ENCODE measurements at places on chromosomes 3 and 15.

- DNase-seq: no peak
Observed at GRCh38 chr3:168081171-168081771, 14.5 kb downstream of the GOLIM4 start.

DNA sequence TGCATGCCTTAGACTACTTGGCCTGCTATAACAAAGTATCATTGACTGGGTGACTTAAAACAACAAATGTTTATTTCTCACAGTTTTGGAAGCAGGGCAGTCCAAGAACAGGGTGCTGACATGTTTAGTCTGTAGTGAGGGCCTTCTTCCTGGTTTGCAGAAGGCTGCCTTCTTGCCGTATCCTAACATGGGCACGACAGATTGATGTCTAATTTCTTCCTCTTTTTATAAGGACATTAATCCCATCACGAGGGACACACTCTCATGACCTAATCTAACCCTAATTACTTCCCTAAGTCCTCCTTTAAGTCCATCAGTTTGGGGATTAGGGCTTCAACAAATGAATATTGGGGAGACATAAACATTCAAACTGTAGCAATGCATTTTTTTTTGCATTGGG, 10.9 kb upstream of the GOLGA8B start:
- DNase-seq: no peak

GRCh38 chr15:38540510-38540909, 24.1 kb downstream of the RASGRP1 start:
- no peak for DNase-seq

DNA sequence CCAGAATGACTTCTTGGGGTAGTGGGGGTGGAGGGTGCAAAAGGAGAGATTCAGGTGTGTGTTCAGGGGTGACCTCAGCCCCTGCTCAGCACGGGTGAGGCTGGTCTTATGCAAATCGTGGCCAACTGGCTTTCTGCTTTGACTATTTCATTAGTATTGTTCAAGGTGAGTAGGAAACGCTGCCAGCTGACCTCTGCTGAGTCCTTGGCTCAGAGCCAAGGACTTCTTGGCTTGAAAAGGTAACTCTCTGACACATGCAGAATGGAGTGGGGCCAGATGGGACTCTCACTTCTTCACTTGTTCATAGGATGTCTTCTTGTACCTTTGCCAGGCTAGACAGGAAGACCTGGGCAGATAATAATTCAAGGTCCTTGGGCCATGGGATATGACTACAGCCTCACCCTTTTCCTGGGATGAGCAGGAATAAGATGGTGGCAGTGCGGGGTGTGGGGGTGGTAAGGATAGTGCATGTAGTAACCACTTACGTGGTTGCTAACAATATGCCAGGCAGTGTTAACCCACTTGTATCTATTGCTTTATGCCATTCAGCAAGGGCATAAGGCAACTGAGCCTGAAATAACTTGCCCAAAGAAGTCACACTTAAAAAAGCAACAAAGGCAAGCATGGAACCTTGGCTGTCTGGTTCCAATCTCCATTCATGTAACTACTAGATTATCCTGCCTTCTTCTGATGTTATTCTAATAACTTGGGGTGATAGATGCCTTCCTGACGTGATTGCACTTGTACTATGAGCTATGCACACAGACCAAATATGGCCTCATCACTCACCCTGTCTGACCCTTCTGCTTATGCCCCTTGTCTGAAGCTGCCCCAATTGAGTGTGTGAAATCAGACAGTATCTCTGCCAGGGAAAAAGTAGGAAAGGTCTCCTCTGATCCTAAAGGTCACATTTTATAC, 193.1 kb downstream of the NR1D2 start:
- no peak for DNase-seq

DNA sequence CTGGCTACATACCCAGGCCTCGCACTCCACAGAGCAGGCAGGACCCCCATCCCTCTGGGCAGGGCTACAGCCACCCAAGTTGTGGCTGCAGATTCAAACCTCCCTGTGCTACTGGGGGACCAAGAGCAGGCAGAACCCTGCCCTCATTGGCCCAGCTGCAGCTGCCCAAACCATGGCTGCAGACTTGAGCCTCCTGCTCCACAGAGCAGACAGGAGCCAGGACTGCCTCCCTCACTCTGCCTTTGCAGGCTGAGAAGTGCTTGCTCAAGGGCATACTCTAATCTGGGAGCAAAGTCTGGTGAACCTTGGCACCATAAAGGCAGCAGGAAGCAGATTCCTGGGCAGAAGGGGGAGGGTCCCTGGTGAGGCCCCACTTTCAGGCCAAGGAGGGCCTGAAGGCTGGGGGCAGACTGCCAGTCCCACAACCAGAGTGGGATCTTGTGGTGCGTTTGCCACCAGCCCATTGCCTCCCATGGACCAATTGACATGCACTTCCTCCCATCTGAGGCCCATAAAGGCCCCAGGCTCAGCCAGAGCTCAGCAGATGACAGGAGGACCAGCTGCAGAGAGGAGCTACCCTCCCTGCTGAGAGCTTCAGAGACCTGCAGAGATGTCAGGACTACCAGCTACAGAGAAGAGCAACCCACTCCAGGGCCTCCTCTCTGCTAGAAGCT, 64.2 kb upstream of the EPHA6 start:
- DNase-seq: no peak

- no peak for DNase-seq
Observed at GRCh38 chr3:59326246-59327024, 276.6 kb upstream of the CFAP20DC start.

DNA sequence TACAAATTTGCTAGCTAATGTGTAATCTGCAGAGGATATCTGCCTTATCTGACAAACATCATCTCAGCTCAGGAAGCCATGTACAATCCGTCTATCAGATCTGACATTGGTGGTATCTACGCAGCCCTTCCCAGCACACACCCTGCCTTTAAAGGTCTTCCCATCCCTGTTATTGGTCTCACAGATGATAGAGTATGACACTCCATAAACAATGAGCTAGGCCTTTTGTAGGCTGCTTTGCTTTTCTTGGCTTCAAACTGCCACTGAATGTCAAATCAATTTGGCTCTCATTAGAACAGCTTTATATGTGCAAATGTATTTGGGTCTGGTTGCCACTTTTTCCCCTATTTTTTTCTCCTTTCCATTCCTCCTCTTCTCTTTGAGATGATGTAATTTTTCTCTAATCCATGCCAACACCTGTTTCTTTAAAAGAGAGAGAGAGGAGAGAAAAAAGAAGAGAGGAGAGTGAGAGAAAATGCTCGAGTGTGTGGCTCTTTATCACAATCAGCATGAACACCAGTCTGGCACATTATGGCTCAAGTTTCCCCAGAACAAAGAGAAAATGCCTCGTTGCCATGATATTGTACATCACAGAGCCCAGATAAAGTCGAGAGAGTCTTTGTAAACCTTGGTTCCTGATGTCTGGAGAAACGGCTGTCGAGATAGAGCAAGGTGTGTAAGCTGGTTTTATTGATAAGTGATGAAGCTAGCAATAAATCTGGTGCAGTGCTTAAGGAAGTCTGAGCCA, 80.8 kb upstream of the DPH6 start:
- no peak for DNase-seq

DNA sequence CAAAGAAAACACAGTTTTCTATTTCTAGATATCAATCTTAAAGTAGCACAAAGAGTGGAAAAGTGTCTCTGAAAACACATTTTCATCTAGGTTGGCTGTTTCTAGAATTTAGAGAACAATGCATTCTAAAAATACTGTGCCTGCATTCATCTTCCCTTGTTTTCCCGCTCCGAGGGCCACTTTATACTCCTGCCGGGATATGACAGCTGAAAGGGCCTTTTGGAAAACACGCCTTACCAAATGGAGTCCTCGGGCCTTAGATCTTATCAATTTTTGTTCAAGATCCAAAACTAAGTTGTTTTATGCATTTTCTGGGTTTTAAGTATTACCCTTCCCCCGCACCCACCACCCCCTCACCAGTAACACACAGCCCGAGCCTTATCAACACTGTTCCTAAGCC, 47.9 kb upstream of the ARHGEF3 start:
- no peak for DNase-seq

GRCh38 chr15:77355321-77355720, 64.6 kb downstream of the PEAK1 start:
- no peak for DNase-seq

DNA sequence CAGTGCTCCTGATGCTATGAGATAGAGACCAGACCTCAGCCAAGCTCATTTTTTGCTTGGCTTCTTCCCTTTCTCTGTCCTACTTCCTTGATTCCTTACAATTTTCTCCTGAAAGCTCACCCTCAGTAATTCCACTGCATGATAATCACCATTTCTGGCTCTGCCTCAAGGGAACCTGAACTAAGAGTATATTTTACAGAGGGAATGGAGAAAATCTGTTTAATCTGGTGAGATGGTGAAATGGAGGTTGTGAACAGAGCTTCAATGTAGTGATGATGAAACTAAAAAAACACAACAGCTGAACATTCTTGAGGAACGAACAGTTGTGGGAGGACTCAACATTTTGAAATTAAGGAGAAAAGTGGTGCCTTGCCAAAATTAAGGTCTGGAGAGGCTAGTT, 16.3 kb downstream of the HHLA2 start:
- DNase-seq: no peak

- no peak for DNase-seq
Observed at GRCh38 chr15:49387471-49387870, 35.6 kb upstream of the FGF7 start.

DNA sequence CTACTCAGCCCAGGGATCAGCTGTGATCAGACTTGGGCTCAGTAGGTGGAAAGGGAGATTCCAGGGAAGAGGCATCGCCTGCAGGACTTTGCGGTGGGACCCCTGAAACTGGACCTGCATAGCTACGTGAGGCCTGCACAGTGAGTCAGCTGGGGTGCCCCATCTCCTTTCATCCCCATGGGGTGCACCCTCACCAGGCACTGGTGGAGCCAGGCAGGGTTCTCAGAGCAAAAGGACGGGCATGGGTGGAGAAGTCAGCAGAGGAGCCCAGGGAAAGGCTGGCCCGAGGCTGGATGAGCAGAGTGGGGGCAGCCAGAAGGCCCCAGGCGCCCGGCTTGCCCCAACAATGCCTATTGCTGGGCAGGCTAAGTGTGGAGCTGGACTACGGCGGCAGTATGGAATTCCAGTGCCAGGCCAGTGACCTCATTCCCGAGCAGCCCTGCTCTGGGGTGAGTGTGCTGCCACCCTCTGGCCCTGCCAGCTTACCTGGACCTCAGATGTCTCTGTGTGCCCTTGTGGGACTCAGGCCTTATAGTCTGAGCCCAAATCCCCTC, 19.7 kb downstream of the ACAA1 start:
- DNase-seq: no peak

DNA sequence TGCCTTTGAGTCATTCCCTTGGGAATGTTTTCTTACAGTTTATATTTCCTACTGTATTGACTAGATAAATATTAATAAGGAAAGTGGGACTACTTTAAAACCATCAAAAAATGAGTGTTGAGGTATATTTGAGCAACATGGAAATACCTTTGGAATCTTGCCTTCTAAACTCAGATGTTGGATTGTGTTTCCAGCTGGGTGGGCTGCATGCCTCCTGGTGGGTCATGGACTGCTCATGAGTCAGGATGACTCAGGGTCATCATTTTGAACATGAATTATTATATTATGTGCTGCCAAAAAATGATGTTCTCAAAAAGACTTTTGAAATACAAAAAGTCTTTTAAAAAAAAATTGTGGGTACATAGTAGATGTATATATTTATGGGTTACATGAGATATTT, 41.1 kb upstream of the APH1B start:
- DNase-seq: no peak

GRCh38 chr15:71392861-71393283, 277.6 kb downstream of the THSD4 start:
- DNase-seq: no peak

- DNase-seq: no peak
Observed at GRCh38 chr3:15977598-15978232, 179.9 kb upstream of the ANKRD28 start.

DNA sequence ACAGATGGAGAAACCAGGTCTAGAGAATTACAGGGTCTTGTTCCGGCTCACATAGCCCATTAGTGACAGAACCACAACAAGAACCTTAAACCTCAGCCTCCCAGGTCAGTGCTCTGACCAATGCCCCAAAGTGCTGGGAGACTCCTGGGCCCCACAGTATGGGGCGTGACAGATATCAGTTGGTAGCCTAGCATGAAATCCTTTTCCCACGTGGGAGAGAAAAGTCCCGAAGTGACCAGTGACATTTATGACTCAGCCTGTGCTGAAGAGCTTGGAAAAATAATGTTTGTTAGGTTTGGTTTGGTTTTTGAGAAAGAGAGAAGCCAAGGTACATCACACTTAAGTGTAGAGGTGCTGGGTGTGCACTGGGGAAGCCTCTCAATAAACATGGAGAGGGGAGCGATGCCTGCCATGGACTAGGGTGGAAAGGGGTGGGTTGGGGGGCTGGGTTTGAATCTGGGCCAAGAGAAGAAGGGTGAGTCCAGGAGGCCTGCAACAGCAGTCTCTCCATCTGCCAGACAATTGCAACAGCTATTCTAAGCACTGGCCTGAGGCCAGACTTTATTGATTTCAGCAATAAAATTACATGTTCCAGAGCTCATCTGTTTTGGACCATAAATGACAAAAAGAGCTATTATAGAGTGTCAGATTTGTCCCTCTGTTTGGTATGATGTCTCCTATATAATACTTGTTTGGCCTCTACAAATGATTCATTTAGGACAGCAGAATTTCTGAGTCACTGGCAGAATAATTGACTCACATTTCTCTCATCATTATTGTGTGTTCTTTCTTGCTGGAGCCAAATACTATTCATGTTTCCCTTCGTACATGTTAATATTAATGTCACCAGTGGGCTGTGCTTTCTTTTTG, 43.4 kb downstream of the C2CD4A start:
- DNase-seq: no peak

- DNase-seq: no peak
Observed at GRCh38 chr3:47890126-47890827, 87.3 kb downstream of the DHX30 start.

DNA sequence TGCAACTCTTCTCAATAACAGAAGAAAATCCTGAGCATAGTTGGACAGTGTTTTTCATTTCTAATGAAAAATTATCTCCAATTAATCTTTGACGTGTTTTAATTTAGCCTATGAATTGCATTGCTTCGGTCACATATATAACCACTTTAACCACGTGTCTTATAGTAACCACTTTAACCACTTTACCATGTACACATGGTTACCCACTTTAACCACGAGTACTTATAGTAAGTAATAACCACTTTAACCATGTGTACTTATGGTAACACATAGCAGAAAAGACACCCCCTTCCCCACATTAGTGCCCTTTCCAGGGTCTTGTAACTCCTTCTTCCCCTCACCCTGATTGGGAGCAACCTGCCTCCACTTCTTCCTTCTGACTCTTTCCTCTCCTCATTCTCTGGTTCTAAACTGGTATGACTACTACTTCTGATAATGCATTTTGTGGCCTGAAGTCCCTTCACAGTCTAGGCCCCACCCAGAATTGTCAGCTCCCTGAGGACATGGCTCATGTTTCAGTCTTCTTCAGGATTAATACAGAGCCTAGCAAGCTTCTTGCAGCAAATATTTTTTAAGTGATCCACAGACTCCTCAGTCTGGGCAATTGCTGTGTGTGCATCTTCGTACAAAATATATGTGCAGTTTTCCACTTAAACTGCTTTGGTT, 25.0 kb downstream of the SLC7A14 start:
- no peak for DNase-seq

DNA sequence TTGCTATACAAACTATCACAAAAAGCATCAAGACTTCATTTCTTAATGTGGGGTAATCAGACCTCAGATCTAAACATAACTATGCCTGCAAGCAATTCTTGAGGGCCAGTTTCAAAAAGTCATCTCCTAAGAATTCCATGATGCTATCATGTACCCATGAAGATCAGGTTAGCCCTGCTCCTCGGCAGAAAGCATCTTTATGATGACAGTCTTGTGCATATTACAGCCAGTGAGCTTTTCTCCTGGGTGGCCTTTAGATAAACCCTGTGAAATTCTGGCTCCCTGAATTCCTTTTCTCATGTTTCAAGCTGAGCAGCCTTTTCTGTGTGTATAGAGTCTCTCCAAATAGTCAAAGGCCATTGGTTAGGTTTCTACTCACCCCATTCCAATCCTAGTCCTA, 201.9 kb upstream of the MCTP2 start:
- DNase-seq: no peak

Data from GM12891 (cell line).